ENCODE measurements at places on chromosomes 3 and 15. TPM values are rescaled to one million over a fixed set of nuclear protein-coding genes. Genes with fewer than 3 reads are reported as not detected.

The TRANK1 gene
- total RNA-seq, result 5.8 TPM

The ZNF774 gene
- total RNA-seq, result 1.0 TPM

The FGF12 gene
- total RNA-seq, result 0.28 TPM

The GOLGA6L4 gene
- total RNA-seq, result 1.0 TPM

The NR2F2 gene
- 13.7 TPM for total RNA-seq

The NLGN1 gene
- 32.2 TPM for total RNA-seq

The ATP1B3 gene
- 167 TPM for total RNA-seq

The MESP2 gene
- 0.18 TPM for total RNA-seq

The TF gene
- under 0.01 TPM for total RNA-seq

The ROPN1B gene
- total RNA-seq, result not detected

The DNAJC13 gene
- 64.0 TPM for total RNA-seq

The PLIN1 gene
- 0.09 TPM for total RNA-seq

The COPB2 gene
- total RNA-seq, result 246 TPM

The MEF2A gene
- total RNA-seq, result 16.2 TPM

The CHRNA7 gene
- 1.8 TPM for total RNA-seq

The ZNF620 gene
- 3.0 TPM for total RNA-seq

The GPR156 gene
- 0.09 TPM for total RNA-seq

The SLC25A38 gene
- total RNA-seq, result 15.5 TPM

The DNASE1L3 gene
- total RNA-seq, result 0.09 TPM

The THAP10 gene
- 1.1 TPM for total RNA-seq

The PAQR5 gene
- 0.28 TPM for total RNA-seq

The PXK gene
- total RNA-seq, result 8.8 TPM

The ZNF80 gene
- not detected for total RNA-seq

The SAMD7 gene
- not detected for total RNA-seq

The WDR93 gene
- total RNA-seq, result under 0.01 TPM

The HYAL3 gene
- 6.8 TPM for total RNA-seq

The REC114 gene
- total RNA-seq, result not detected

The THPO gene
- total RNA-seq, result not detected

The TFDP2 gene
- 28.6 TPM for total RNA-seq

Measured in endothelial cell of coronary artery (primary cell).